Activated T-cell treated with anti-CD3 and anti-CD28 coated beads for 1 hour (primary cell): ENCODE measurements at places on chromosomes 16 and 17.

- no peak for DNase-seq
Measured at GRCh38 chr17:22496450-22496849, 804.1 kb downstream of the KCNJ18 start.

GRCh38 chr16:14658063-14658462 is 25.3 kb downstream of the BFAR start:
- no peak for DNase-seq

DNA sequence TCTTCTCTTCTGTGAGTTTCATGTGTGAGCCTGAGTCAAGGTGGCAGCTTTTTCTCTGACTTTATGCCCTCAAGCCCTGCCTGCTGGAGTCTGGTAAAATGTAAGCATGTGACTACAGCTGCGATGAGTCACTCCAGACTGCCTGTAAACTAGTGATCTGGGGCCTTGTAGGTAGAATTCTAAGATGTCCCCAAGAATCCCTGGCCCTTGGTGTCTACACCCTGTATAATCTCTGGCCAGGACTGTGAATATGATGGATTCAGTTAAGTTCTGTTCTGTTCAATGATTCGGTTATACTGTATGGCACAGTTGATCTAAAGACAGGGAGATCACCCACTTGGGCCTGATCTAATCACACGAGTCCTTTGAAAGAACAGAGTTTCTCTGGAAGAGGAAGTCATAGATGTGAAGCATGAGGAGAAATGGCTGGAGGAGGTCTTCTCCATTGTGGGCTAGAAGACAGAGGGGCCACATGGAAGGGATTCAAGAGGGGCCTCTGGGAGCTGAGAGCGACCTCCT is 29.8 kb downstream of the PRSS54 start:
- no peak for DNase-seq

- no peak for DNase-seq
Measured at GRCh38 chr16:78474762-78475161, 375.3 kb downstream of the WWOX start.

GRCh38 chr16:86963600-86964575 is 353.3 kb downstream of the C16orf95 start:
- no peak for DNase-seq

- DNase-seq = no peak
Measured at GRCh38 chr17:9669551-9670008, 24.3 kb downstream of the USP43 start.
